NCI-H2029 (cell line): ENCODE measurements at places on chromosomes 1 and 21.

GRCh38 chr1:233015965-233016364, 65.6 kb downstream of the NTPCR start:
- DNase-seq: no peak

- DNase-seq: no peak
These were observed 5.0 kb upstream of the EFNA3 start for GRCh38 chr1:155073377-155074242.

GRCh38 chr21:45392573-45392971, 12.4 kb upstream of the COL18A1 start:
- no peak for DNase-seq

DNA sequence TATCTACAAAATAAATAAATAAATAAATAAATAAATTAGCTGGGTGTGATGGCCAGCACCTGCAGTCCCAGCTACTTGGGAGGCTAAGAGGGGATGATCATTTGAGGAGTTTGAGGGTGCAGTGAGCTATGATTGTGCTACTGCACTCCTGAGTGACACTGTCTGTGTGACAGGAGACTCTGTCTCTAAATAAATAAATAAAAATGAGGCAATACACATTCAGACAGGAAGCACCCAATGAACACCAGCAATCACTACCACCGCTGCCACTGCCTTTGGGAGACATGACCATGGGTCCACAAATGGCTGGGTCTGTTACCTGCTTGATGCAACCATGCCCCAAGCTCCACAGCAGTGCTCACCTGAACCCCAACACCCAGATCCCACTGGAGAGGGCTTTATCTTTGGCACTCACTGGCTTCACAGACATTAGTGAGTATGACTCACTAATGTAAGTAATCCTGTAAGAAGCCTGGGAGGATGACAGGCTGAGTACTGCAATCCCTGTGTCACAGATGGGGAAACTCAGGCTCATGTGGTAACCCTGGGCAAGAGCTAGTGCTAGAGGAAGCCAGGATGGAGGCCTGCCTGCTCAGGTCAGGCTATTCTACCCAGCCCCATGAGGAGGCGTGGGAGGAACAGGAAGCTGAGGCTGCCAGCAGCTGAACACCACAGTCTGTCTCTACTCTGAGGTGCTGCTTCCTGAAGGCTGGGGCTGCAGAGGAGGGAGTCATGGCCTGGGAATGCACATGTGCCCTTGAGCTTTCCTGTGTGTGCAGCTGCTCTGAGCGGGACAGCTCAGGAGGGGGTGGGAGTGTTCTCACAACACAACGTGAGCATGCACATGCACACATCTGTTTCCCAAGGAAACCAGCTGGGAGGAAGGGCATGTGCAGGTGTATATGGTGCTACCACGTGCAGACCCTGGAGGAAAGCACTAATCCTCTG, 43.0 kb downstream of the SLC9A1 start:
- peak; percentile 52 for DNase-seq

GRCh38 chr1:92877792-92878191, 46.0 kb downstream of the RPL5 start:
- DNase-seq: peak; percentile 67

DNA sequence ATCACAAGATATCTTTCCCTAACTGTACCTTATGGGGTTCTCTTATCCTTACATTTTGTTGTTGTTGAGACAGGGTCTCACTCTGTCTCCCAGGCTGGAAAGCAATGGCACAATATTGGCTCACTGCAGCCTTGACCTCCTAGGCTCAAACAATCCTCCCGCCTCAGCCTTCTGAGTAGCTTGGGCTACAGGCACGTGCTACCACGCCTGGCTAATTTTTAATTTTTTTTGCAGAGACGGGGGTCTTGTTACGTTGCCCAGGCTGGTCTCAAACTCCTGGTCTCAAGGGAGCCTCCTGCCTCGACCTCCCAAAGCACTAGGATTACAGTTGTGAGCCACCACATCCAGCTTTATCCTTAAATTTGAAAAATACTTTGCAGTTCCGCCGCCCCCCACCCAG, 10.4 kb downstream of the RERE start:
- no peak for DNase-seq

- no peak for DNase-seq
These were observed 617.3 kb downstream of the MATN1 start for GRCh38 chr1:30106125-30106524.

DNA sequence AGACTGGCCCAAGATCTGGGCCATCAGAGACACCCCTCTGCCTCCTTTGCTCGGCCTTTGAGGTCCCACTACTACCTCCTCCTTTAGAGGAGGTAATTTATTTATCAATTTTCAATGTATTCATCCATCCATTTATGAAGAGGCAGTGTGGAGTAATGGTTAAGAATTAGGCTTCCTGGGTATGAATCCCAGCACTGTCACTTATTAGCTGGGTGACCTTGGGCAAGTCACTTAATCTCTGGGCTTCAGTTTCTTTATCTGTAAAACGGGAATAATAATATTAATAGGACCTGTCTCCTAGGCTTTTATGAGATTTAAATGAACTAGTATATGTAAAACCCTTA, 1.7 kb downstream of the NR0B2 start:
- no peak for DNase-seq

DNA sequence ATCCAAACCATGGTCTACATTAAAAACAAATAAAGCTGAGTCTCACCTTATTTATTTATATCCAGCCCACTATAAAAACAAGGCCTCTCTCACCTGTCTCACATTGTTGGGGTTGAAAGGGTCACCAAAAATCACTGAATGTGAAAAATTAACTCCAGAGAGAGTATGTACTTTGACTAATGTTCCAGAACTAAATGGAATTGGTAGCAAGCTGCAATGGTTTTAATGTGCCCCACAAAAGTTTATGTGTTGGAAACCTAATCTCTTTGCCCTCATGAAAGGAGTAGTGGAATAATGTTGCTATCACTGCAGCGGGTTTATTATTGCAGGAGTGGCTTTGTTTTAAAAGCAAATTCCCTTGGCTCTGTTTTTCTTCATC, 230.3 kb downstream of the LTN1 start:
- DNase-seq: no peak

- peak; percentile 50 for DNase-seq
These were observed 27.3 kb upstream of the BCAR3 start for GRCh38 chr1:93708734-93709481.

GRCh38 chr1:100322436-100323211, 29.7 kb upstream of the CDC14A start:
- DNase-seq: no peak

GRCh38 chr1:243890576-243890975, 40.5 kb upstream of the AKT3 start:
- no peak for DNase-seq

- DNase-seq: no peak
These were observed 1.6 kb downstream of the DDI2 start for GRCh38 chr1:15618655-15619525.

DNA sequence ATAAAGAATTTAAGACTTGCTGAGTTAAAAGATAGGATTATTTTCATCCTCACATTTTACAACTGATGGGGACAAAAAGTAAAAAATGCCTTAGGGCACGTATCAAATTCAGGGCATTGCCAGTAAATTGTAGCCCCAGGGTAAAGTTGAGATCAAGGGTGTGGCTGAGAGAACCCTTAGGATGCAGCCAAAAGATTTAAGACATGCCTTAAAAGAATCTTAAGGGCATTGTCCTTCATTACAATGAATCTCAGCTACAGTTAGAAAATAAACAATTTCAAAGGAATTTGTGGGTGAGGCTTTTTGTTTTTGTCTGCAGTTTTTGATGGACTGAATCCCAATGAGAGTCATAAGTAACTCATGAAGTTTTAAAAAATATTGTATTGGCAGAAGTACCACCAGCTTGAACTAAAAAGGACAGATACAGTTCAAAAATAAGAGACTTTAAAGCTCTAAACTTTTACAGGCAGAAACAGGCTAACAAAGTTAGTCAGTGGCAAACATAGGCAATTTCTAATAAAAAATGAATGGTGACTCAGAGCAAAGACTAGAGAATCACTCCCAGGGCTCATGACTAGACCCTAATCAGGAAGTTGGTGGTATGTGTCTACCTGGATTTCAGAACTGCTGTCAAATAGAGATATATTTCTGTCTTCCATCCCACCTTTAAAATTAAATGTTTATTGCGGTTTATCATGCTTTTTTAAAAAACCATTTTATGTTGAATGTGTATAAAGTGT, 165.1 kb upstream of the SNX7 start:
- no peak for DNase-seq

GRCh38 chr1:64235181-64235580, 31.8 kb downstream of the UBE2U start:
- DNase-seq: no peak

- DNase-seq: no peak
These were observed 257.5 kb downstream of the KIF26B start for GRCh38 chr1:245412306-245412705.

DNA sequence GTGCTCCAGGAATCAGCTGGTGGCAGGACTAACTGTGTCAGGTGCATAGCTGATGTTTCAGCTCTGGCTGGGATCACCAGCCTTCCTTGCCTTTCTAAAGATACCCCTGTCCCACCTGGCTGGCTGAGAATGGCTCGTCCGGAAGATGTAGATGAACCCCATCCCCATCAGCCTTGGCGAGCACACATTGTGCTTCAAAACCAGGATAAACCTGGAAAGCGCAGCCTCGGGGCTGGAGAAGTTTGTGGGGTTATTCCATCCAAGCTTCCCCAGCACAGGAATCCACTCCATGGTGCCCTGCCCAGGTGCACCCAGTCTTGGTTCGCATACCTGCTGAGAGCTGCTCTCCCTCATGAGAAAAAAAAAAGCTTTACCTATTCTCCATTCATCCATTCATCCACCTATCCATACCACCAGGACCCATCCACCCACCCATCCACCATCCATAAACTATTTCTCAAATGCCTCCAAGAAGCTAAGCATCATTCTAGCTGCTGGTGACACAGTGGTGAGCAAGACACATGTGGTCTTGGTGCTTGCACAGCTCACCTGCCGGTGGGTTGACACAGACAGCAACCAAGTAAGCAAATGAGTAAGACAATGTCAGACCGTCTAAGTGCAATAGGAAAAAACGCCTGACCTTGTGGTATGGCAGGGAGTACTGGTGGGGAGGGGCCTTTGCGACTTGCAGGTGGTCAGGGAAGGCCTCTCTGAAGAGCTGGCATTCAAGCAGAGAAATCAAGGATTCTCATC, 94.0 kb downstream of the DMRTB1 start:
- DNase-seq: no peak

DNA sequence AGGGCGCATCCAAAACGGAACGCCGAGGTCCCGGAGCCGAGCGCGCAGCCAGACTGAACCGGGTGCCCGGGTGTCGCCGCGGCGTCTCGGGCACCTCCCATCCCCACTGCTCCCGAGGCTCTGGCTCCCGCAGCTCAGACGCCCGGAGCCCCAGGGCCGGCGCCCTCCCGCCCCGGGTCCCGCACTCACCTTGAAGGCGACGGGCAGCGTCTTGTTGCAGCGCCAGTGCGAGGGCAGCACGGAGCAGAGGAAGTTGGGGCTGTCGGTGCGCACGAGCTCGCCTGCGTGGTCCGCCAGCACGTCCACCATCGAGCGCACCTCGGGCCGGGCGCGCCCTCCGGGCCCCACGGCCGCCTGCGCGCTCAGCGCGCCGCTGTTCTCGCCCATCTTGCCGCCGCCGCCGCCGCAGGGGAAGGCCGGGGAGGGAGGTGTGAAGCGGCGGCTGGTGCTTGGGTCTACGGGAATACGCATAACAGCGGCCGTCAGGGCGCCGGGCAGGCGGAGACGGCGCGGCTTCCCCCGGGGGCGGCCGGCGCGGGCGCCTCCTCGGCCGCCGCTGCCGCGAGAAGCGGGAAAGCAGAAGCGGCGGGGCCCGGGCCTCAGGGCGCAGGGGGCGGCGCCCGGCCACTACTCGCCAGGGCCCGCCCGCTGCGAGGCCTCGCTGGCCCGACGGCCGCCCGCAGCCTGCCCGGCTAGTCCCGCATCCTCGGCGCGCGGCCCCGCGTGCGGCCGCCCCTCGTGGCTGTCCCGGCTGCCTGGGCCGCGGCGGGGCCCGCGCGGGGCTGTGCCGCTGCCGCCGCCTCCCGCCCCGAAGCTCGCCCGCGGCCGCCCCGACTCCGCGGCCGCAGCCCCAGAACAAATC, 447 bp downstream of the RUNX3 start:
- DNase-seq: no peak

- DNase-seq: no peak
These were observed 143.7 kb downstream of the TM2D1 start for GRCh38 chr1:61581251-61581650.

DNA sequence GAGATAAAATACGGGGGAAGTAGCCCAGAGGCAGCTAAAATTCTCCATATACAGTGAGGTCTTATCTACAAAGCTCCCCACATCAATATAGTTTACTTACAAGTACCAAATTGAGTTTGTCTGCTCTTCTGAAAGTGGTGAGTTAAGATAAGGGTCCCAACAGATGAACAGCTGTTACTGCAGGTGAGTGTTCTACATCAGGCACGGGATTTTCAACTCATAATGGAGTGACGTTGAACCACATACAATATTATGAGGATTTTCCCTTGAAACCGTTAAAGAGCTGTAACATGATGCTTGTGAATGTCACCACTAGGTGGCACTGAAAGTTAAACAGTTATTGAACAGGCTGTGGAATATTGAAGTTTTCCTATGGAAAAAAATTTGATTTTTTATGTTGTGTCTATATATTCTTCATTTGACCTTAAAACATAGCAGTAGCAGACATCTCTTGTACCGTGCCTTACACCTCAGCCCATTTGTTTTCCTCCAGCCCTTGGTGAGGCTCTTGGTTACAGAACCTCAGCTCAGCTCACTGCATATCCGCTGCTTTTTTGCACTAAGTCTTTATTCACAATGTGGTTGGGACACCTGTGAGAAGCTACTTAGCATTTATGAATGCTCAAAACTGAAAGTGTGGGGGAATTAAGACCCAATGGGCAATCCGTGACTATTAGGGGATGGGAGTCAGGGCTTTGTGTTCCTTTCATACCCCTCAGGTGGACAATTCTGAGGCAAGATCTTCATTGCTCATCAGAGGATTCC, 23.2 kb downstream of the CD1D start:
- peak; percentile 53 for DNase-seq

- DNase-seq: no peak
These were observed 15.6 kb upstream of the ABCG1 start for GRCh38 chr21:42203321-42203720.

DNA sequence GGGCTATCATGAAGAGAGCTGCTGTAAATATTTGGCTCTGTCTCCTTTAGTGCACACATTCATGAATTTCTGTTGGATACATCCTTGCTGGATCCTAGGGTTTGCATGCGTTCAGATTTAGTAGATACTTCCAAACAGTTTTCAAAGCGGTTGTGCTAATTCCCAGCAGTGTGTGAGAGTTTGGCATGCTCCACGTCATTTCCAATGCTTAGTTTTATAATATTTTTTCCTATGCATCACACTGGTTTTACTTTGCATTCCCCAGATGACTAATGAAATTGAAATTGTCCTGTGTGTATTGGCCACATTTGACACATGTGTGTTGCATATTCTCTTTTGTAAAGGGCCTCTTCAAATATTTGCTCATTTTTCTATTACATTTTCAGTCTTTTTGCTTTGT, 18.5 kb upstream of the AADACL3 start:
- no peak for DNase-seq

- no peak for DNase-seq
These were observed 44.9 kb upstream of the SLC30A10 start for GRCh38 chr1:219973213-219973612.

DNA sequence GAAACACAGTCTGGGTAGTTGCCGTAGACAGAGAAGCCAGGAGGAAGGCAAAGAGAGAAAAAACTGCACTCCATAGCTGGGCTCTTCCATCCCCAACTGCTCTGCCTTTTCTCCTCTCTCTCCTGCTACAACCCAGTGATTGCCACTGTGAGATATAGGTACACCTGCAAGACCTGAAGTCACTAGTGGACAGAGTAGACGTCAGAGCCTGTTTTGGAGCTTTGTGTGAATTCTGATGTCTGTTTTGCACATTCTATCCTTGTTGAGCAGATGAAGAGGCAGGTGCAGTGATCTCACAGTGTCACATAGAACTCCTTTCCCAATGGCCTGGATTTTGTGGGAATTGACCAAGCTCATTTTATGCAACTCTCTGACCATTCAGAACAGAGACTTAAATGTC, 2.2 kb downstream of the HAO2 start:
- DNase-seq: no peak
